Myocyte (in vitro differentiated cells): ENCODE measurements at places on chromosomes 16 and 17. TPM values are rescaled to one million over a fixed set of nuclear protein-coding genes. Genes with fewer than 3 reads are reported as not detected.

DNAH3 gene
- total RNA-seq: 0.03 and 0.05 TPM in 2 replicates

ERI2 gene
- total RNA-seq: 20.1 and 27.1 TPM in 2 replicates

PIP4K2B gene
- 74.4 and 89.7 TPM in 2 replicates for total RNA-seq

CCDC144A gene
- 8.8 and 9.1 TPM in 2 replicates for total RNA-seq

FSCN2 gene
- total RNA-seq: 1.5 and 3.0 TPM in 2 replicates

HOXB2 gene
- 39.0 and 43.9 TPM in 2 replicates for total RNA-seq

HEATR9 gene
- not detected in 2 replicates for total RNA-seq

ABCA6 gene
- under 0.01 TPM in 1 of 2 replicates, not detected in the other for total RNA-seq

NOXO1 gene
- 1.1 and 3.1 TPM in 2 replicates for total RNA-seq

SSTR5 gene
- 0.29 and 1.6 TPM in 2 replicates for total RNA-seq

LRRC36 gene
- not detected in 2 replicates for total RNA-seq

WRAP53 gene
- 4.4 and 4.5 TPM in 2 replicates for total RNA-seq

TGFB1I1 gene
- total RNA-seq: 25.4 and 44.5 TPM in 2 replicates

UBALD1 gene
- 10.0 and 12.8 TPM in 2 replicates for total RNA-seq

CA5A gene
- total RNA-seq: not detected in 2 replicates

TMEM204 gene
- 0.45 TPM in 1 of 2 replicates, not detected in the other for total RNA-seq

HOXB7 gene
- total RNA-seq: 27.8 and 30.4 TPM in 2 replicates

NPIPA8 gene
- total RNA-seq: 1.8 TPM in 1 of 2 replicates, not detected in the other

DRC7 gene
- not detected in 2 replicates for total RNA-seq

CD300C gene
- total RNA-seq: not detected in 2 replicates

NPIPA5 gene
- total RNA-seq: 4.7 and 5.3 TPM in 2 replicates

NT5C3B gene
- 45.4 and 49.2 TPM in 2 replicates for total RNA-seq

ZNF207 gene
- total RNA-seq: 125 and 140 TPM in 2 replicates

AATK gene
- total RNA-seq: 0.94 and 0.99 TPM in 2 replicates

TBC1D3K gene
- total RNA-seq: not detected in 2 replicates

AOC2 gene
- total RNA-seq: 0.40 and 0.78 TPM in 2 replicates

MAF gene
- total RNA-seq: 24.5 and 28.6 TPM in 2 replicates

PRCD gene
- total RNA-seq: not detected in 2 replicates

AKAP1 gene
- total RNA-seq: 47.4 and 49.2 TPM in 2 replicates

GNG13 gene
- total RNA-seq: not detected in 2 replicates

ABCC3 gene
- total RNA-seq: 1.6 and 2.0 TPM in 2 replicates

USP43 gene
- not detected in 2 replicates for total RNA-seq

CALB2 gene
- total RNA-seq: 0.94 TPM in 1 of 2 replicates, not detected in the other

DLG4 gene
- total RNA-seq: 11.8 and 18.7 TPM in 2 replicates

ADPRM gene
- total RNA-seq: 20.2 and 22.2 TPM in 2 replicates

SGSM2 gene
- total RNA-seq: 69.9 and 70.1 TPM in 2 replicates

TMEM219 gene
- total RNA-seq: 89.8 and 92.2 TPM in 2 replicates

KRTAP2-3 gene
- 0.19 TPM in 1 of 2 replicates, not detected in the other for total RNA-seq

RCVRN gene
- not detected in 2 replicates for total RNA-seq
